Activated CD4-positive, alpha-beta T cell treated with anti-CD3 and anti-CD28 coated beads, Interleukin-2, Interleukin-6, amounts not matched to agents 100 ng/mL and 50 ng/mL, durations not matched to agents 16 hours and 8 hours (primary cell): ENCODE measurements at places on chromosomes 6 and 20.

DNA sequence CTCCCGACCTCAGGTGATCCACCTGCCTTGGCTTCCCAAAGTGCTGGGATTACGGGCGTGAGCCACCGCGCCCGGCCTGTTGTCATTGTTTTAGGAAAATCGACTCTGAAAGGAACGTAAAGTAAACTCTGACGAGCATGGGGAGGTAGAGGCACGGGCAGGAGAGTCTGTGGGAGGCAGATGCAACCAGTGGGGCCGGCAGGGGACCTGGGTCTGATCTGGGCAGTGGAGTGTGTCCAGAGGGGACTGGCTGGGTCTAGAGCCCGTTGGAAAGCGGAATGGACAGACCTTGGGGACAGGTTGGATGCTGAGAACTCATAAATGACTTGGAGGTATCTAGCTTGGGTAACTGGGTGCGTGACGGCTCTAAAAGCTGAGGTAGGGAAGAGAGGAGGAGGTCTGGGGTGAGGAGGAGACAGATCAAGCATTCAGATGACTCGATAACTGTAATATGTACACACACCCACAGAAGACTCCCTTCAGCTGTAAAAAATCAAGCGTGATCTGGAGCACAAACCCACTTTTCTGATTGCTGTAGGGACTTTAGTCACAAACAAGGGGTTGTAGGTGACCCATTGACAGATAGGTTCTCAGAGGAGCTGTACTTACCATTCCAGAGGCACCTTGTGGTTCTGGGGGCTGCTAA is 22.4 kb downstream of the MANBAL start:
- DNase-seq, result no peak

DNA sequence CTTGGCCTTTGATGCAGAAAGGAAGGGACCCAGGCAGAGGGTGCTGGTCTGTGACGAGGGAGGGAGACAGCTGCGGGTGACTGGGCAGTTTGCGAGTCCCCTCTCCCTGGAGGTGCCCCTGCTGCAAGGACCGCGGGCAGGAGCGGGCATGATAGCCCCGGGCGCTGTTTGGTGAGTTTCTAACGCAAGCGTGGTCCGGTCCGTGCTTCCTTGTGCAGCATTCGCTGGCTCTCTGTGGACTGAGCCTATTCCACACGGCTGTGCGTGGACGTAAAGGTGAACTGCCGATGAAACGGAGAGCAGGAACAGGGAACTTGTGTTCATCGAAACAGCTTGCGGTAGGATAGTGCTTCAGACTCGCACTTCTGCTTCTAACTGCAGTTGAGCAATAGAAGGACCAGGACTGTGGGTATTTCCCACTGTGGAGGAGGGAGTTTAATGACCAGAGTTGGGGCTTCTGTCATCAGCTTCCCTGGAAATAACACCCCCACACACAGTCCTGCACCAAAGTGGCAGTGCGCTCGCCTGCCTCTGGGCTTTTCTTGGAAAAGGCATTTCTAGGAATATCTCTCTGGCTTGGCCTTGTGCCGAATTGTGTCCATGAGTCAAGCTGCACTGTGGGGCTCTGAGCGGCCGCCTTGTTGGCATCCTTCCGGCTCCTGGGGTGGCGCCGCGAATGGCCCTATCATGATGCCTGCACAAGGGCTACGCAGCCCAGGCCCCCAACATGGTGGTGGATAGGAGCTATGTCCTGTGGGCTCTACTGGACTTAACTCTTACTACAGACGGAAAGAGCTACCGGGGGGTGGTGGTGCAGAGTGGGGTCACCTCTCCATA is 48.9 kb downstream of the DUSP22 start:
- no peak for DNase-seq

- DNase-seq, result no peak
Observed at GRCh38 chr6:16684195-16684689, 77.0 kb downstream of the ATXN1 start.

GRCh38 chr20:3973705-3974104 is 41.7 kb downstream of the RNF24 start:
- no peak for DNase-seq

DNA sequence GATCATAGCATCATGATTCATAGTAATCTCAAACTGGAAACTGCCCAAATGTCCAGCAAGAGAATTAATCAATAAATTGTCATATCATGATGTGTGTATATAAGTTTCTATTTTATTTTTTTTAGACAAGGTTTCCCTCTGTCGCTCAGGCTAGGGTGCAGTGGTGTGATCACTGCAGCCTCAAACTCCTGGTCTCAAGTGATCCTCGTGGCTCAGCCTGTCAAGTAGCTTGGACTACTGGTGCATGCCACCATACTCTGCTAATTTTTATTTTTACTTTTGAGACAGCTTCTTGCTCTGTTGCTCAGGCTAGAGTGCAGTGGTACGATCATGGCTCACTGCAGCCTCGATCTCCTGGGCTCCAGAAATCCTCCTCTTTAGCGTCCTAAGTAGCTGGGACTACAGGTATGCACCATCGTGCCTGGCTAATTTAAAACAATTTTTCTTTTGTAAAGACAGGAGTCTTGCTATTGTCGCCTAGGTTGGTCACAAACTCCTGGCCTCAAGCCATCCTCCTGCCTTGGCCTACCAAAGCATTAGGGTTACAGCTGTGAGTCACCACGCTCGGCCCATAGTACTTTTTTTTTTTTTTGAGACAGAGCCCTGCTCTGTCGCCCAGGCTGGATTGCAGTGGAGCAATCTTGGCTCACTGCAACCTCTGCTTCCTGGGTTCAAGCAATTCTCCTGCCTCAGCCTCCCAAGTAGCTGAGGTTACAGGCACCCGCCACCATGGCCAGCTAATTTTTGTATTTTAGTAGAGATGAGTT is 8.7 kb upstream of the ATRN start:
- DNase-seq, result no peak

- DNase-seq, result peak; percentile 20
Observed at GRCh38 chr6:136927292-136927691, 5.2 kb downstream of the SLC35D3 start.

GRCh38 chr6:169798764-169799473 is 47.5 kb downstream of the ERMARD start:
- DNase-seq, result no peak

- no peak for DNase-seq
Observed at GRCh38 chr6:156102129-156102528, 646.5 kb upstream of the NOX3 start.

GRCh38 chr20:3785240-3786125 is 1.1 kb downstream of the CENPB start:
- DNase-seq, result no peak

- DNase-seq, result peak; percentile 3
Observed at GRCh38 chr6:124962639-124963415, 590 bp downstream of the RNF217 start.

DNA sequence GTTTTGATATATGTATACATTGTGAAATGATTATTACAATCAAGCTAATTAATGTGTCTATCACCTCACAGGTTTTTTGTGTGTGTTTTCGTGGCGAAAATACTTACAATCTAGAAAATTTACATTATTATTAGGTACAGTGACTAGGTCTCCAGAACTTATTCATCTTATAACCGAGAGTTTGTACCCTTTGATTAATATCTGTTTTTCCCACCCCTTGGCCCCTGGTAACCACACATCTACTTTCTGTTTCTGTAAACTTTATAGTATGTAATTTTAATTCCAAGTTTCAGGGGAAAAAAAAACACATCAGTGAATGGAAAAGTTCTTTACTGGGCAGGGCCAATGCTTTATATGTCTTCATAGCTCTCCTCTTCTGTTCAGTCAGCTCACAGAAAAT is 131.4 kb downstream of the LMBRD1 start:
- DNase-seq, result no peak

DNA sequence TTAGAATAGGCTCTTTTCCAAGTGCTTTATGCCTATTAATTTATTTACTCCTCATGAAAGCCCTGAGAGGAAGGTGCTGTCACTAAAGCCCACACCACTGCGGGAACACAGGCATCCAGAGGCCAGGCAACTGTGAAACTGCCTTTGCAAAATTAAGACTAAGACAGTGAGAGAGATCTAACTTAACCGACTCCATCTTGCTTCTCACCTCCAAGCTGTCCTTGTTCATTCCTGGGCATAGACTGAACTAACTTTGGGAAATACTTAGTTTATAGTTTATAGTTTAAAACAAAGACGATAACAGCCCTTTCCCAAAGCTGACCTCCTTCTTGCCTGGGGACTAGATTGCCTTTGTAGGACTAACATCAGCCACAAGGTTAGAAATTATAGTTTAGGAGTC is 80.1 kb downstream of the RSPH3 start:
- DNase-seq, result no peak

GRCh38 chr6:149560736-149561135 is 5.4 kb upstream of the GINM1 start:
- DNase-seq, result peak; percentile 12

DNA sequence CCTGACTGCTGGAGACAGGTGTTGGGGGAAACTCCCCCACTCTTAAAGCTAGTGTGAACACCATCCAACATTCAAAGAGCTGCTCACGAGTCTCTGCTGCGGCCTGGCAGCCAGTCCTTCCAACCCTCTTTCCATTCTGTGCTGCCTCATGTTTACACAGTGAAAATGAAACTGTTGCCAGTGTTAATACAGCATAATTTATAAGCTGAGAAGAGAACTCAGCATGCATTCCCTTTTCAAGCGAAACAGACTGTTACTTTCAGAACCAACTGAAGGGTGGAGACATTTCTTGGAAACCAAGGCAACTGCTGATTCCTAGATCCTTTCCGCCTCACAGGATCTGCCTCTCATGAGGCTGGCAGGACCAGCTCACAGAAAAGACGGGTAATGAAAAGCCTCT is 533.8 kb upstream of the ID4 start:
- no peak for DNase-seq

GRCh38 chr6:31970604-31971271 is 1.2 kb downstream of the DXO start:
- no peak for DNase-seq

DNA sequence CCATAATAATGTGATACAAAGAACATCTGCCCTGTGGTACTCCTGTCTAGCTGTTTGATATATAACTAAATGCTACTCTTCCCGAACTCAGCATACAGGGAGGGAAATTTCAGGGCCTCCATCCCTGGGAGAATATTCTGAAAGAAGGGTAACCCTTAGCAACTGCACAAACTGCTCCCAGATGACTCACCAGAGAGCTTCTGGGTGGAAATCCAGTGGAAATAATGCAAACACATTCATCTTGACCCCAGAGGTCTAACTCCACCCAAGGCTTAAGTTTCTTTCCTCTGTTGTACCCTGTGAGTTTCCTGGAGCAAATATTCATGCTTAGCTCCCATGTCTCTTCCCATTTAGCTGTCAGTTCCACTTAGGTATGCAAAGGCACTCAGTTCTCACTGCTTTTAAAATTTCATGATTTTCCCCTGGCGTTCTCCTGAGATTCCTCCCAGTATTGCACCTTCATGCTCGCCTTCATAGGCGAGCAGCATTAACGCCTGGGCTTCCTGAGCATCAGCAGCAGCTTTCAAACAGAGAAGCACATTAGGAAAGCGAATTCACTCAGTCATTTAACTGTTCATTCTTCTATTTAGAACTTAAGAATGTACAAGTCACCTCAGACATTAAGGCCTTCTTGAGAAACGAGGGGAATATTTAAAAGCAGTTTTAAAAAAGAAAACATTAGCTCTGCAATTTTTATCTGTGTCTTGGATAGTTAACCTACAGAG is 43.8 kb upstream of the LAMA4 start:
- no peak for DNase-seq

GRCh38 chr6:145866456-145867396 is 52.1 kb upstream of the FBXO30 start:
- no peak for DNase-seq

- no peak for DNase-seq
Observed at GRCh38 chr20:38342713-38343310, 3.5 kb upstream of the LBP start.

- DNase-seq, result no peak
Observed at GRCh38 chr20:58160451-58161061, 67.9 kb downstream of the ANKRD60 start.

- no peak for DNase-seq
Observed at GRCh38 chr6:1188199-1188598, 123.7 kb upstream of the FOXQ1 start.

DNA sequence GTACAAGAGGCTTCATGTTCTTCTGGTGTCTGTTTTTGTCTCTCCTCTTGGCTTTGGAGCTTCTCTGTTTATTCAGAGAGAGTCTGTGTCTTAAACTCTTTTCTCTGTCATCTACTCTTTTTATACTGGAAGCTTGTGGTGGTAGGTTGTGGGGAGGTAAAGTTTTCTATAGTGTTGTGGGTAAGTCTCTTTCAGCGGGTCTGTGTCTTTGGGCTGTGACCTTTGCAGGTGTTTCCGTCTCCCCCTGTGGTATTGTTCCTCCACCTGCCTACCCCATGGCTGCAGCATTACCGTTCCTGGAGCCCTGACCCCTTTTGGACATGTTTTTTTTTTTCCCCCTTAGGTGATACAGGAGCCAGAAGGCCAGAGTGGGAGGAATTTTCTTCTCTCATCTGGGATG is 37.9 kb upstream of the FERMT1 start:
- no peak for DNase-seq

GRCh38 chr6:87291883-87292282 is 30.5 kb upstream of the SMIM8 start:
- no peak for DNase-seq

DNA sequence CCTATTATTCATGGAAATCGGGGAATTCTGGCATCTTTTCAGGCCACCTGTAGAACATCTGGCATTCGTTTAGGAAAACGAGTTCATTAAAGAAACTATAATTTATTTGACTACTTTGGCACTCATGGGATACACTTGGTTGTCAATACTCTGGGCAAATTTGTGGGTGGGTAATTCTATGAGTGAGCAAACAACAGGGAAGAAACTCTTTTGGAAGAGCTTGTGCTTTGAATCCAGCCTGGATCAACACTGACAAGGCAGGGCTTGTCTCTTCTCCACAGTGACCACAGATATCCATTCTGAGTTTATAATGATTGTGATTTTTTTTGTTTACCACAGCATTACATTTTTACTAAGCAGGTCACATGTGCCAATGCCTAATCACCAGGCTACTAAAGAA is 394.7 kb downstream of the THBS2 start:
- DNase-seq, result no peak

- DNase-seq, result no peak
Observed at GRCh38 chr6:37473364-37474095, 26.2 kb downstream of the CCDC167 start.

- DNase-seq, result no peak
Observed at GRCh38 chr20:39853636-39854035, 835.4 kb downstream of the MAFB start.

GRCh38 chr6:51855310-51856082 is 231.9 kb downstream of the PKHD1 start:
- DNase-seq, result peak; percentile 60
